Mesenteric fat pad (tissue), 1 donor: ENCODE measurements at places on chromosomes 11 and 22.

DNA sequence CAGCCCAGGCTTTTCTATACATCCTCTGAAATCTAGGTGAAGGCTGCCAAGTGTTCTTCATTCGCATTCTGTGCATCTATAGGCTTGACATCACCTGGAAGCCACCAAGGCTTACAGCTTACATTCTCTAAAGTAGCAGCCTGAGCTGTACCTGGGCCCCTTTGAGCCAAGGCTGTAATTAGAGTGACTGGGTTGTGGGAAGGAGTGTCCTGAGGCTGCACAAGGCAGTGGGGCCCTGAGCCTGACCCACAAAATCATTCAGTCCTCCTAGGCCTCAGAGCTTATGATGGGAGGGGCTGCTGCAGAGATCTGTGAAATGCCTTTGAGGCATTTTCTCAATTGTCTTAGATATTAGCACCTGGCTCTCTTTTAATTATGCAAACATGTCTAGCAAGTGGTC, 33.0 kb upstream of the RDX start:
- no peak for DNase-seq

GRCh38 chr22:40919446-40919845, 31.7 kb upstream of the RBX1 start:
- no peak for DNase-seq

DNA sequence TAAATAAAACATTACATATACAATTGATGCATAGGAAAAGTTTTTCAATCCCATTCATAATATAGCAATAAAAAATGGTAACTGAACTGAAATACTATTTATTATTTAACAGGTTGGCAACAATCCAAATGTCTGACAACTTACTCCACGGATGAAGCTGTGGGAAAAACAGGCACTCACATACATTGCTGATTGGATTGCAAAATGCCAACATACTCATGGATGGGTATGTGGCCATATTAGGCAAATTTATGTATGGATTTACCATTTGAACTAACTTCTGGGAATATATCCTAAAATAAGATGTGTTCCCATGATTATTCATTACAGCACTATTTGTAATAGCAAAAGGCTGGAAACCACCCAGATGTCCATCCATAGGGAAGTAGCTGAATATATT, 3.2 kb upstream of the BIRC2 start:
- no peak for DNase-seq

GRCh38 chr22:47633111-47633510, 870.7 kb downstream of the TBC1D22A start:
- DNase-seq, result peak; percentile 33

GRCh38 chr11:95325777-95326258, 94.8 kb upstream of the SESN3 start:
- no peak for DNase-seq

- no peak for DNase-seq
These were observed 127.8 kb downstream of the PARVA start for GRCh38 chr11:12505183-12505582.

- DNase-seq, result peak; percentile 41
These were observed 18.7 kb downstream of the ASPHD2 start for GRCh38 chr22:26447584-26448329.

DNA sequence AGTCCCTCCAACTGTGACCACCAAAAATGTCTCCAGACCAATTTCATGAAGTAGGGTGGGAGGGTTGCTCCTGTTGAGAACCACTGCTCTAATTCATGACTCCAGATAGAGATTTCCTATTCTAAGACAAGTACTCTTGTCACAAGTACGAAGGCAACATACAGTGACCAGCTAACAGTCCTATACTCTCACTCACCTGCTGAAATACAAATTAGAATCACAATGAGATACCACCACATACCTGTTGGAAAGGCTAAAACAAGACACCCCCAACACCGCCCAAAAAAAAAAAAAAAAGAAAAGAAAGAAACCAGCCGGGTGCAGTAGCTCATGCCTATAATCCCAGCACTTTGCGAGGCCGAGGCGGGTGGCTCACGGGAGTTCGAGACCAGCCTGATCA, 310.5 kb downstream of the SWAP70 start:
- DNase-seq, result no peak

- DNase-seq, result peak; percentile 78
These were observed 61.7 kb downstream of the BRD1 start for GRCh38 chr22:49765951-49766350.

GRCh38 chr22:45537734-45538181, 35.1 kb downstream of the FBLN1 start:
- no peak for DNase-seq
